ENCODE measurements at places on chromosomes 5 and 9.

- DNase-seq, result peak; percentile 31
Observed at GRCh38 chr9:37753489-37754190, at the start of gene TRMT10B. Gene TRMT10B (plus strand): TSS chr9:37753805. CDS start chr9:37761932, 8,127 bp downstream.

GRCh38 chr9:110047955-110048402 lies 160.0 kb downstream of the C9orf152 start:
- no peak for DNase-seq

DNA sequence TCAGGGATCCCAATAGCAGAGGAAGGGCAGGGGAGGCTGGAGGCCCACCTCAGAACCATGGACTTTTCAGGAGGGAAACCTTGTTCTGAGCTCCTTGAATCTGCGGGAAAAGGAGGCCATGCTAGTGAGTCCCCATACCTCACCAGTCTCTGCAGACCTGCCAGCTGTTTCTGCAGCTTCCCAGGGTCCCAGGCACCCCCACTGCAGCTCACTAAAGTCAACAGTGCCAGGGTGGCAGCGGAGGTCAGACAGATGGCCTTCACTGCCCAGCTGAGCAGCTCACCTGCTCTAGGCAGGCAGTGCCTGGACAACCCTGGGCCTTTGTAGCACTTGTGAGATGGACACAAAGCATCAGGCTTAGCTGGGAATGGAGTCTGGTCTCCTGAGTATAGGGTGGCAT lies 4.4 kb upstream of the SLC27A4 start:
- no peak for DNase-seq

- no peak for DNase-seq
Observed at GRCh38 chr5:20109326-20109725, 121.3 kb upstream of the CDH18 start.

GRCh38 chr5:5678909-5679308 lies 256.4 kb downstream of the ICE1 start:
- no peak for DNase-seq

GRCh38 chr5:125486634-125487033 lies 740.2 kb upstream of the ZNF608 start:
- DNase-seq, result no peak

GRCh38 chr9:100281066-100281465 lies 71.7 kb downstream of the TEX10 start:
- no peak for DNase-seq

GRCh38 chr5:19488786-19489185 lies 499.2 kb downstream of the CDH18 start:
- DNase-seq, result no peak

GRCh38 chr9:94974154-94974879 lies 247.8 kb downstream of the AOPEP start:
- DNase-seq, result no peak

- no peak for DNase-seq
Observed at GRCh38 chr5:132447196-132447595, 43.4 kb downstream of the IRF1 start.

- DNase-seq, result no peak
Observed at GRCh38 chr9:1726993-1727759, 288.0 kb upstream of the SMARCA2 start.

DNA sequence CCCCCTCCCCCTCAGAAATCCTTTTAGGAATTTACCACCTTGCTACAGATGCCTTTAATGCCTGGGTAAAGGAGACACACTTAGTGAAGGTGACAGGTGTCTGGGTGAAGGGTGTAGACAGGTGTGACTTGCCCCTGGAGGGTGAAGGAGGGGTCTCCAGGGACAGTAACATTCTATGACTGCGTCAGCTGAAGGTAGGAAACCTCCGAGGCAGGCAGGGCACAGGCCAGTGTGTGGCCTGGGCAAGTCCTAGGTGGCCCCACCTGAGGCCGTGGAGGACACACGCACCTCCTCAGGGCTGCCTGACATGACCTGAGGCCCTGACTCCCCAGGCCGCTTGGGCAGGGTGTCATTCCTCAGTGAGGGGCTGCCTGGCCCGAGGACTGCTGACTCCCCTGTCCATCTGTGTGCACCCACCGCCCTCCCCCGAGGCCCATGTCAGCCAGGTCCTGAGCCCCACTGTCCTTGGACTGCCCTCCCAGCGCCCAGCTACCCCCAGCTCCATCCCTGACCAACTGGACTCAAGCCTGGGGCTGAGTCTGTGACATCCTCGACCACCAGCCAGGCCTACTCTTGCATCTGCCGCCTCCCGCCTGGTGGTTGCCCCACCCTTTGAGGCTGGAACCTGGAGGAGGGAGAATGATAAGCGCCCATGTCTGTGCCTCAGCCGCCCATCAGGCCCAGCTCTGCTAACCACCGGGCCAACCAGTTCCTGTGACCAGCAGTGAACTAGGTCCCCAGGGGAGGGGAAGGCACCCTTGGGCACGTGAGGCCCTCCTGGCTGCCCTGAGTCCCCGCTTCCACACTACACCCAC lies 18.4 kb downstream of the CARD19 start:
- no peak for DNase-seq

- DNase-seq, result no peak
Observed at GRCh38 chr9:79011461-79011860, 560.3 kb upstream of the TLE4 start.

- no peak for DNase-seq
Observed at GRCh38 chr5:35618781-35619180, 1.1 kb downstream of the SPEF2 start.

DNA sequence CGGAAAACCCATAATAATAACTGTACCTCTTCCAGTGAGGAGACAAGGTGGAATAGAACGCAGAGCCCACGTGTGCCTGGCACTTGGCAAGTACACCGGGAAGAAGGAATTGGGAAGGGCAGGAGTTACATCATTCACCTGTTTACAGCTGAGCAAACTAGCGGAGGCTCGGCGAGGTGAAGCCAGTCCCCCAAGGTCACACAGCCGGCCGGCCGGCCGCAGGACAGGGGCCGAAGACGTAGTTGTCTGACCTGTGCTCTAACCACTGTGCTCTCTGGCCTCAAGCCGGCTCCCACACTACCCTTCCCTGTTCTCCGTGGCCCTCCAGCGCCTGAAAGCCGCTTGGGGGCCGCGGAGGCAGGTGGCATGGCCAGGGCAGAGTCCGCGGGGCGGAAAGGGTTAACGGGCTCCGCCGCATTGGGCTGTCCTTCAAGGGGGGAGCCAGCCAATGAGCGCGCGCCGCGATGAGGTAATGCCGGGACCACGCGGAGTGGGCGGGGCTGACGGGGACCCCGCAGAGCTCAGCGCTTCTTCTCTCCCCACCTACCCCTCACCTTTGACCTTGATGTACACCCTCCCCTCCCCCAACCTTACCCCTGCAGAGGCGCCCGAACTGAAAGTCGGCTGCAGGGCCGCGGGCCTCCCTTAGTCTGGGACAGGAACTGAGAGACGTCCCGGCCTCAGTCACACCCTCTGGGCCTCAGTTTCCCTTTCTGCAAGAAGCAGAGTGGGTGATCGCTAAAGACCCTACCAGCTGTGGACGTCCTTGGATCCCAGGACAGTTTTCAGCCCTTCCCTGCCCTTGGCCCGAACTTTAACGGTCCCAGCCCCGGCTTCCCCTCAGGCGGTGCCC lies 125.1 kb downstream of the C9orf50 start:
- DNase-seq, result peak; percentile 76

GRCh38 chr5:43370352-43370751 lies 41.8 kb downstream of the CCL28 start:
- no peak for DNase-seq

- DNase-seq, result no peak
Observed at GRCh38 chr9:115777610-115778009, 376.0 kb upstream of the PAPPA start.

- no peak for DNase-seq
Observed at GRCh38 chr9:138097501-138097991, 220.0 kb downstream of the CACNA1B start.

DNA sequence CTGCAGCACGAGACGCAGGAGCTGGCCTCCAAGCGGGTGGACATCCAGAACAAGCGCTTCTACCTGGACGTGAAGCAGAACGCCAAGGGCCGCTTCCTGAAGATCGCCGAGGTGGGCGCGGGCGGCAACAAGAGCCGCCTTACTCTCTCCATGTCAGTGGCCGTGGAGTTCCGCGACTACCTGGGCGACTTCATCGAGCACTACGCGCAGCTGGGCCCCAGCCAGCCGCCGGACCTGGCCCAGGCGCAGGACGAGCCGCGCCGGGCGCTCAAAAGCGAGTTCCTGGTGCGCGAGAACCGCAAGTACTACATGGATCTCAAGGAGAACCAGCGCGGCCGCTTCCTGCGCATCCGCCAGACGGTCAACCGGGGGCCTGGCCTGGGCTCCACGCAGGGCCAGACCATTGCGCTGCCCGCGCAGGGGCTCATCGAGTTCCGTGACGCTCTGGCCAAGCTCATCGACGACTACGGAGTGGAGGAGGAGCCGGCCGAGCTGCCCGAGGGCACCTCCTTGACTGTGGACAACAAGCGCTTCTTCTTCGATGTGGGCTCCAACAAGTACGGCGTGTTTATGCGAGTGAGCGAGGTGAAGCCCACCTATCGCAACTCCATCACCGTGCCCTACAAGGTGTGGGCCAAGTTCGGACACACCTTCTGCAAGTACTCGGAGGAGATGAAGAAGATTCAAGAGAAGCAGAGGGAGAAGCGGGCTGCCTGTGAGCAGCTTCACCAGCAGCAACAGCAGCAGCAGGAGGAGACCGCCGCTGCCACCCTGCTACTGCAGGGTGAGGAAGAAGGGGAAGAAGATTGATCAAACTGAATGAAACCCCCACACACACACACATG lies 654 bp downstream of the PURA start:
- DNase-seq, result peak; percentile 24

DNA sequence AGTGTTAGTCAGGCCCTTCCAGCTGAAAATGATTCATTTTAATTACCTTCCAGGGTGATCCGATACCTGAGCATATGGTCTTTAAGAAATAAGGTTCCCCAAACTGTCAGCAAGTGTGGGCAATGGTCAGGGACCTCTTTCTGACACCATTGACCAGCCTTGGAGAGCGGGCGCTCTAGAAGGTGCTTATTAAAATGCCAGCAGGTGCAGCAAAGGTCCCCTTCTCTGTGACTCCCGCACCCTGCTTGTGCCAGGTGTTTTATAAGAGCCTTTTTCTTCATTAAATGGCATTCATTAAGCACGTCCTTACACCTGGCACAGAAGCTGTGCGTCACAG lies 85.3 kb downstream of the MVB12B start:
- DNase-seq, result no peak

GRCh38 chr5:147688656-147689356 lies 93.7 kb downstream of the JAKMIP2 start:
- no peak for DNase-seq

DNA sequence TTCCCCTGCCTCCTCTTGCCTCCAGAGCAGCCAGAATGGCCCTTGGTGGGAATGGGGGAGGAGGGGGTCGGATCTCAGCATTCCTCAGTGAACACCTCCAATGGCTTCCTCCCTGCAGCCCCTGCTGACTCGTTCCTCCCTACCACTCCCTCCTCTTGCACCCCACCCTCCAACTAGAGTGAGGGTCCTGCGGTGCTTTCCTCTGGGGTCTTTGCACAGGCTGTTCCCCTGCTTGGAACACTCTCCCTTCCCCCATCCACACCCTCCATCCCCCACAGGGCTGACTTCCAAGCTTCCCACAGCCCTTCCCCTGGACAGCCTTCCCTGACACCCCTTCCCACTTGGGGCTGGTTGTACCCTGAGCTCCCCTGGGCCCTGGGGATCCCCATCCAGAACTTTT lies 70.4 kb upstream of the NEK6 start:
- DNase-seq, result no peak

GRCh38 chr5:140424135-140424534 lies 22.5 kb downstream of the ANKHD1 start:
- no peak for DNase-seq

DNA sequence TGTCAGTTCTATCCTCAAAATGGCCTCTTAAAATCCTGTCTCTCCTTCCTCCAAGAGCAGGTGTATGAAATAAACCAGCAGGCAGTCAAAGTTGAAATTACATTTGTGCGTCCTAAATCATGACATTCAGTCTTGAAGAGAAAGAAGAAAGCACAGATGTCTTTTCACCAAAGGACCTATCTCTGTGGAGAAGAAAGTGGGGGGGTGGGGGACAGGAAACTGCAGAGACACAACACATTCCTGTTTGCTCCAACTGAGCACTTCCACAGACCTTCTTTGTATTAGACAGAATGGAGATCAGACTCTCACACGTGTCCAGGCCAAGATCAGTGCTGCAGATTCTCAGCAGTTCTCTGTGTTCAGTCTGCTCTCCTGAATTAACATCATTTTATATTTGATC lies 471.9 kb upstream of the RGMB start:
- DNase-seq, result no peak
